ENCODE measurements at places on chromosomes 13 and 19. TPM values are rescaled to one million over a fixed set of nuclear protein-coding genes. Genes with fewer than 3 reads are reported as not detected.
A peak's percentile ranks its signal among the peaks of the same experiment; 100 is the strongest.

- DNase-seq = no peak
Observed at GRCh38 chr19:2255982-2256685, at the start of gene JSRP1. JSRP1 (minus strand) TSS chr19:2256417; CDS start chr19:2255314, 1,103 bp downstream.

DNA sequence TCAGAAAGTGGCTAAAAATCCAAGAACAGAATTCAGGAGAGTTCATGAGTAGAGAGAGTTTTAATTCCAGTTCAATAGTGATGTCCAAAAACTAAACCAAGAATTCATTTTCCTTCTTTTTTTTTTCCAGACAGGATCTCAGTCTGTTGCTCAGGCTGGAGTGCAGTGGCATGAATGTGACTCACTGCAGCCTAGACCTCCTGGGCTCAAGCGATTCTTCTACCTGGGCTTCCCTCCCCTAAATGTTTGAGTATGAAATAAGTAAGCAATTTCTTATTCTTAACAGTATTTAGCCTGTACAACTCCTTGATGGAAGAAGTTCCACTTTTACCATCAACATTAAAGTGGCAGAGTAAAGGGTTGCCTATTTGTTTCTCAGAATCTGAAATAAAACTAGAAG lies 3.8 kb downstream of the COMMD6 start:
- no peak for DNase-seq

- DNase-seq = no peak
Observed at GRCh38 chr13:38954291-38954690, 36.3 kb downstream of the STOML3 start.

- DNase-seq = no peak
Observed at GRCh38 chr19:9871626-9872338, 36.7 kb downstream of the PIN1 start.

- no peak for DNase-seq
Observed at GRCh38 chr19:21084343-21084742, 2.3 kb downstream of the ZNF714 start.

- DNase-seq = no peak
Observed at GRCh38 chr13:92745258-92745657, 481.3 kb upstream of the GPC6 start.

DNA sequence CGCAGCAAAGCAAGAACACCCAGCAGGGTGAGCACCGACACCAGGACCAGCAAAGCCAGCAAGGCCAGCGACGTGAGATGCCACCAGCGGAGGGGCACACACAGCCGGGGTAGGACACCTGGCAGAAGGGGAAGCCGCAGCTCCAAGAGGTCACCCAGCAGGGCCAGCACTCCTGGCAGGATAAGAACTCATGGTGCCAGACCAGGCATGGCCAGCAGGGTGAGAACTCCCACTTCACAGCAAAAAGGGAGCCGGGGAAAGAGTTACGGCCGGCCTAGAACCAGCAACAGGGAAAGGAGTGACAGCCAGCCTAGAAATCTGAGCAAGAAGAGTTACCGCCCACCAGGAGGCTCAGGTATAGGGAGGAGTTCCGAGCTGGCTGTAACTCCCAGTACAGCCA lies 486 bp downstream of the SRRM5 start:
- no peak for DNase-seq

GRCh38 chr13:90502153-90502552 lies 845.3 kb upstream of the MIR17HG start:
- no peak for DNase-seq

DNA sequence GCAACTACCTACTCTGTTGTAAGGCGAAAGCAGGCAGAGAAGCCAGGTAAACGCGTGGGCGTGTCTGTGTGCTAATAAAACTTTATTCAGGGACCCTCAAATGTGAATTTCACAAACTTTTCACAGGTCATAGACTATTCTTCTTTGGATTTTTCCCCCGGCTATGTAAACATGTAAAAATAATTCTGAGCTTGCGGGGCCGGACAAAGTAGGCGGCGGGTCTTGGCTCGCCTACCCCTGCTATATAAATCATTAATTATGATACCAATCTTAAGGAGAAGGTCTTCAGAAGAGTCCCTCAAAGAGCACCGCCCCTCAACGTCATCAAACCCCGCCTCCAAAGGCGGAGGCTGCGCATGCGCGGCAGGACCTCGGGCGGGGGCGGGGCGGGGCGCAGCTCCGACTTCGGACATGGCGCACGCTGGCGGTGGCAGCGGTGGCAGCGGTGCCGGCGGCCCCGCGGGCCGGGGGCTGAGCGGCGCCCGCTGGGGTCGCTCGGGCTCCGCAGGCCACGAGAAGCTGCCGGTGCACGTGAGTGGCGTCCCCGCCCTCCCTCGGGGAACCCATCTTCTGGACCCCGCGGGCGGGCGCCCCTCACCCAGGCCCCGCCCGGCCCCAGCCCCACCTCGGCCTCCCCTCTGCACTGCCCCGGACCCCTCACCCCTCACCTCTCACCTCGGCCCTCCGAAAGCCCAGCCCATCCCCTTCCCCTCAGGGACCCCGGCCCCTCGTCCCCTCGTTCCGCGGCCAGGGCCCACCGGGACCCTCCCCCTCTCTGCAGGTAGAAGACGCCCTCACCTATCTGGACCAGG lies at the start of gene SIN3B:
SIN3B (plus strand) TSS at position 389 of the 812 bp plus-strand sequence; CDS start at position 412, 23 bp downstream.
- peak; percentile 96 for DNase-seq

- DNase-seq = no peak
Observed at GRCh38 chr19:32914879-32915660, 45.5 kb upstream of the SLC7A9 start.

DNA sequence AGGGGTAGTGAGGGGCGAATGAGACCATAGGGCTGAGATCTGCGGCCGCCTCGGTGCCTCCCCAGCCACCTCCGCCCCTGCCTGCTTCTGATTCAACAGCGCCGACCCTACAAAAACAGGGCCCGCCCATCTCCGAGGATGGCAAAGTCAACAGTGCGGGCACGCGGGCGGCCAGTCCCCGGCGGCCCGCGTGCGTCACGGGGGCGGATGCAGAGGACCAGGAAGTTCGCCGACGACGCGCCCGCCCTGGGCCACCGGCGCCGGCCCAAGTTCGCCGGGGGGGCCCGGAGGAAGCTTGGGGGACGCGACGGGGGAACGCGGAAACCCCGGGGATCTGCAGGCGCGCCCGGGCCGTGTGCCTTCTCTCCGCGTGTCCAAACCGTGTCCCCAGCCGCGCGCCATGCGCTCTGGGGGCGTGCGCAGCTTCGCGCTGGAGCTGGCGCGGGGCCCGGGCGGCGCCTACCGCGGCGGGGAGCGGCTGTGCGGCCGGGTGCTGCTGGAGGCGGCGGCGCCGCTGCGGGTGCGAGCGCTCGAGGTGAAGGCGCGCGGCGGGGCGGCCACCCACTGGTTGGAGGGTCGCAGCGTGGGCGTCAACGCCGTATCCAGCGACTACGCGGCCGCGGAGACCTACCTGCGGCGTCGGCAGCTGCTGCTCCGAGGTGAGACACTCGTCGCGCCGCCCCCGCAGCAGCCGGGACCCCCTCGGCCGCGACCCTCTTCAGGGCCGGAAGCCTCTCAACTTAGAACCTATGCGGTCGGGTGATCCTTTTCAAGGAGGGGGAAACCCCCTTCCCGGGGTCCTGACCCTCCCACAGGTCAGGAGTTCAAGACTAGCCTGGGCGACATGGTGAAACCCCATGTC lies 6.8 kb upstream of the ARRDC2 start:
- DNase-seq = peak; percentile 91

DNA sequence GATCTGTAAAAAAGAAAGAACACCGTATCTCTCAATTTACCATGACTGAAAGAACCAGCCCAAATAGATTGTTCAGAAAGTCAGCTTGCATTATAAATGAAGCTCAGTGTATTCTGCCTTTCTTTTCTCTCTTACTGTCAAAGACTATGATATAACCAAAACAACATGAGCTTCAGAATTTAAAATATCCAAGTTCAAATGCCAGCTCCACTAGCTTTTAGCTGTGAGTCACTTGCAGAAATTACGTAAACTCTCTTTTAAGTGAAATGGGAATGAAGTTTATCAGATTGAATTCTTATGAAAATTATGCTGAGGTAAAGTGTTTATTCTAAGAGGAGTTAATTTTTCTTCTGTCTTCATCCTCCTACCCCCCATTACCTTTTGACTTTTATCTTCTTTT lies 20.0 kb upstream of the POSTN start:
- no peak for DNase-seq

DNA sequence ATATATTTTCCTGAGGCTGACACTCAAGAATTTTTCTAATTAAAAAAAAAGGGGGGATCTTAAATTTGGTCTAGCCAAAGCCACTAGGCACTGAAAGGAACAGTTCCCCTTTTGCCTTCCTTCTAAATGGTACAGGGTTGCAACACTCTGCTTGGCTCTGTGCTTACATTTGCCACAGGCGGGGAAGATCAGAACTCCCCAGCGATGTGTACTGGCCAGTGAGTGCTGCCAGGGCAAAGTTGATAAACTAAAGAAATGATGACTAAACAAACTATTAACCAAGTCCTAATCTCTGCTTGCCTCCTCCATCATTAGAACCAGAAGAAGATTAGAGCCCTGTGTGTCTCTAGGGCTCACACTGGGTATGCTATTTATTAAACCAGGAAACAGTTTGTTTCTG lies 75.3 kb upstream of the SCEL start:
- DNase-seq = no peak

DNA sequence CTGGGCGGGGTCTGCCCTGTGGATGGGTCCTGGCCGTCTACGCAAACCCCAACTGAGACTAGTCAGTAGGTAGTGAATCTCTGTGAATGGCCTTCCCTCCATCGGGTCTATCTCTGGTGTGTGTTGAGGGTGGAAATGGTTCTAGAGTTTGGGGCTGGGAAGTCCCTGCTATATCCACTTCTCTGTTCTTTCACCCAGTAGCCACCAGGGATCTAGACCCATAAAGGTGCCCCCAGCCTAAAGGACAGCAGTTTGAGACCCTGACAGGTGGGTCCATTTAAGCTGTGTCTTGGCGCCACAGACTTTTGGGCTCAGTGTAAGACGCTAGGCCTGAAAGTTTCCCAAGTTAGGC lies 57.7 kb downstream of the ZNF568 start:
- DNase-seq = no peak

DNA sequence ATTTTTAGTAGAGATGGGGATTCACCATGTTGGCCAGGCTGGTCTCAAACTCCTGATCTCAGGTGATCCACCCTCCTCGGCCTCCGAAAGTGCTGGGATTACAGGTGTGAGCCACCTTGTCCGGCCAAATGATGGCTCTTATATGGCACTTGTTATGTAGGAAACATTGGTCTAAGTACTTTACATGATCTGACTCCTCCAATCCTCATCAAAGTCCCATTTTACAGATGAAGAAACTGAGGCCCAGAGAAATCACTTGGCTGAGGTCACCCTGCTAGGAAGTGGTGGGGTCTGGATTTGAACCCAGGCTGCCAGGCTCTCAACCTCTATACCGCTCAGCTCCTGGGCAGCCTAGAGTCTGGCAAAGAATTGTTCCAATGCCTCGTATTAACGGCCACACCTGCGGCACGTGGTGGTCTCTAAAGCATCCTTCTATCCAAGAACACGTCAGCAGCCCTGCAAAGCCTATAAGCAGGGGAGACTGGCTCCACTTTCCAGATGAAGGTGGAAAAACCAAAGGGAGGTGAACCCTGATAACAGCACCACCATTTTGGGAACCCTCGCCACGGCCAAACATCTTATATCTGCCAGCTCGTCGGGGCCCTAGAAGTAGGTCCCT lies 18.1 kb downstream of the SHANK1 start:
- DNase-seq = no peak

DNA sequence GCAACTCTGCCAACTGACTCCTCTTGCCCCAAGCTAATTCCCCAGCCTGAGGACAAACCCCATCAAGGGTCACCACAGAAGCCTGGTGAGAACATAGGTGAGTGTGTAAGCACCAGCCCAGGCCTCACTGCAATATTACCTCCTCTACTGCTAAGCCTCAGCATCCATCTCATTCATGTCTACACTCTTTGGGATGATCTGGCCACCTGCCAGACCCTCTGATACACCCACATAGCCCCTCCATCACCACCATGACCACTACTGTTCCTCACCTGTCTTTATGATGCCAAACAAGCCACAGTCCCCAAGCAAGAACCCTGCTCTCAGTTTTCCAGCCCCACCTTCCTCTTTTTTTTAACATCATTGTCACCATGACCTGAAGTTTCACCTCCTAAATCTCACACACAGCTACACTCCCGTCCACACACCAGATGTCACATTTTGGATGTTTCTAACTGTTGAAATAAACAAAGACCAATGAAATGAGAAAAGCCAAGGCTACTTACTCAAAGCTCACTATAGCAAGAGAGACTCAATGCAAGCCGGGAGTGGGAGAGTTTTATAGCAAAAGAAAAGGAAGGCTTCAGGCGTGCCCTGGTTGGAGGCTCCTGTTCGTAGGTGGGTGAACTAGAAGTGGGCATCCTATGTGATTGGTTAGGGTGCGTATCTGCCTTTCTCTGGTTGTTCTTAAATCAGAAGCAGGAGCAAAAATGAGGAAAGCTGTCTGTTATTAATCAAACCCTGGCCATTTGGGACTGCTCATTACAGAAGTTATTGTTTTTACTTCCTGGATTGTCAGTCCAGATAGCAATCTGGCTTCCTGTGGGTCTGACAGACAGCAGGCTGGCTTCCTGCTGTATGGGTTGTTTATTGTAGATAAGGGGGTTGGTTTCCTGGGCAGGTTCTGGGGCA lies 2.0 kb downstream of the ZNF792 start:
- DNase-seq = no peak

DNA sequence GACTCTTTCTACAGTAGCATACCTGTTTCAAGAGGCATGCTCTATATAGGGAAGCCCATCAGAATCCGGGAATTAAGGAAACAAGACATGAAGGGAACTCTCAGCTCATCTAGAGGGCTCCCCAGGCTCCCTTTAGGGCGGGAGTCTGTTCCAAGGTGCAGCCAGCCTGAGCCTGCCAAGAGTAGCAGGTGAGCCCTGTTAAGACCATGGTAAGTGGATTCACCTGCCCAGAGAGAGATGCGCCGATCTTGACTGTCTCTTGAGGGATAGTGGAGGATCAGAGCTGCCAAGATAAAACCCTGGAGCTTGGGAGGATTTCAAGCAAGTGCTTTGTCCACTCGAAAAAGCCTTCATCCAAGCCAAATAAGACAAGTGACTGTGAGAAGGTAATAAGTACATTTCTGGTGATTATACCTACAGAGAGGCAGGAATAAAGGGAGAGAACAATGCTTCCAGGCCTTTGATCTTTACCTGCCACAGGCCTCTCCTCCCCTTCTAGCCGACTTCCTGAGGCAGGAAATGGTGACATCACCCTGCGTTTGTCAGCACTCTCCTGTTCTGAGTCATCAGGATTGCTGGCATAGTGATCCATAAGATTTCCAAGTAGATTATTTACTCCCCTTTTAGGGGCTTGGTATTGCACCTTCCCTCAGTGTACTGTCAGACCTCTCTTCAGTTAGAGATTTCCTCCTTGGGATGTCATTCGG lies 31.5 kb downstream of the KLF5 start:
- DNase-seq = no peak

Gene ZNF625
- 29.3 TPM for total RNA-seq

Gene ZNF443
- total RNA-seq = 14.3 TPM

Gene KIR2DL3
- not detected for total RNA-seq

Gene SHISA7
- total RNA-seq = 4.5 TPM

Gene SLITRK6
- total RNA-seq = 2.4 TPM
